ENCODE measurements at places on chromosomes 13 and 19. TPM values are rescaled to one million over a fixed set of nuclear protein-coding genes. Genes with fewer than 3 reads are reported as not detected.

The GPX4 gene
- total RNA-seq: 146 TPM

The ZDHHC20 gene
- total RNA-seq: 20.7 TPM

DNA sequence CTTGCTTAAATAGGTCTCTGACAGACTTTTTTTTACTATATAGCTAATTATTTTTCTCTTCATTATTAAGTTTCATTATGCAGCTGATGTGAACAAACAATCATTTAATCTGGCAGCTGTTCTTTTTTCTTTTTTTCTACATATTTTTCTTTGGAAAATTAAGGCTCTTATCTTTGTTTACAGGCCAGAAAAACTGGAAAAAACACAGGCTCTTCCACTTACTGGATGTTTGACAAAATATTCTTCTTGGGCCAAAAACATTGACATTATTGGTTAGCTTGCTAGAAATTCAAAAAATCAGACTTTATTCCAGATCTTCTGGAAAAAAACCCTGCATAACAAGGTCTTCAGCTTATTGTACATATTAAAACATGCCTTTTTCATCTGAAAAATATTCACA is 15.7 kb downstream of the ZNF66 start:
- H3K27ac ChIP-seq: no peak overlapping the region
- H3K27me3 ChIP-seq: no peaks in the 10 kb centered on the region
- H3K4me3 ChIP-seq: no peak overlapping the region
- H3K36me3 ChIP-seq: no peaks in the 10 kb centered on the region
- H3K4me1 ChIP-seq: no peaks in the 10 kb centered on the region
- no peak for DNase-seq

- H3K27ac ChIP-seq: no peak overlapping the region
- H3K4me1 ChIP-seq: no peaks in the 10 kb centered on the region
- no peaks in the 10 kb centered on the region for H3K36me3 ChIP-seq
- no peaks in the 10 kb centered on the region for H3K27me3 ChIP-seq
- no peak for DNase-seq
Observed at GRCh38 chr13:84025824-84026223, 143.6 kb upstream of the SLITRK1 start.

GRCh38 chr19:16772841-16773240 is 53.2 kb downstream of the NWD1 start:
- no peaks in the 10 kb centered on the region for H3K36me3 ChIP-seq
- H3K27me3 ChIP-seq: no peaks in the 10 kb centered on the region
- no peaks in the 10 kb centered on the region for H3K4me1 ChIP-seq
- H3K4me3 ChIP-seq: no peak overlapping the region
- H3K27ac ChIP-seq: no peak overlapping the region

GRCh38 chr13:50838031-50838430 is 5.5 kb downstream of the DLEU7 start:
- no peak for DNase-seq
- H3K27me3 ChIP-seq: no peaks in the 10 kb centered on the region
- no peaks in the 10 kb centered on the region for H3K4me1 ChIP-seq
- H3K4me3 ChIP-seq: no peak overlapping the region

- H3K36me3 ChIP-seq: no peaks in the 10 kb centered on the region
- H3K4me1 ChIP-seq: no peaks in the 10 kb centered on the region
- H3K27me3 ChIP-seq: peaks cover 22% of the 10 kb centered on the region
- H3K4me3 ChIP-seq: no peak overlapping the region
- no peak for DNase-seq
- H3K27ac ChIP-seq: no peak overlapping the region
Observed at GRCh38 chr13:25177012-25177411, 4.9 kb upstream of the AMER2 start.

Data from uterus (tissue), 4 donors.